ENCODE measurements at places on chromosomes 2 and 18.

- no peak for DNase-seq
These were observed 362.8 kb downstream of the DPP10 start for GRCh38 chr2:114805195-114805594.

- DNase-seq: no peak
These were observed 869 bp downstream of the STARD7 start for GRCh38 chr2:96207774-96208142.

DNA sequence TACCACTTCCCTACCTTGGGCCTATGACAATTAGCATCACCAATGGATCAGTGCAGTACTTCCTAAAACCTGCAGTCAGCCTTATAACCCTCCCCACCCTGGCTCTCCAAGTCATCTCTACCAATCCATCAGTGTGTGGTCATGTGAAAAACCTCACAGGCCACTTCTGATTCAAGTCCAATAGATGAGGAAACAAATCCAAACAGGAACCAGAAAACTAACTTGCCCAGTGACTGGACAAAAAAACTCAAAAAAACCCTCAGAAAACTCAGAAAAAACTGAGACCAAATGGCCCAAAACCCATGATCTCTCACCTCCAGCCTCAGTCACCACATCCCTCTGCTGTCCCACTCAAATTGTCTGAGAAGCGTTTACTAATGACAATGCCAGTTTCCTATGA lies 43.3 kb downstream of the TGFA start:
- DNase-seq: no peak

GRCh38 chr2:229463841-229464346 lies 192.8 kb upstream of the PID1 start:
- DNase-seq: no peak

DNA sequence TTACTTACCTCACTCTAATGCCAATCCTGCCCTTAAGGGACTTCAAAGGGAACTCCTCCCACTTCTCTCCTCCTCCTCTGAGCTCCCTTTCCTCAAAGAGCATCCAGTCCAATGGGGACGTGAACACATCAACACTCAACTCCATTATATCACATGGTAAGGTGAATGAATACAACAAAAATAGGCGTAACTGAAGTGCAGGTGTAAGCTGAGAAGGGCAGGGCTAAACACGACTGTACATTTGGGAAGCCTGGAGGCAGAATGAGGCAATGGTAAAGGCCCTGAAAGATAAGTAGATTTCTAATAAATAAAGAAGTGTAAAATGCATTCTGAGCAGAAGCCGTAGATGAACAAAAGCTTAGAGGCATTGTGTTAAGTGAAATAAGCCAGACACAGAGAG lies 226.1 kb upstream of the TRIB2 start:
- DNase-seq: no peak

GRCh38 chr2:177143444-177143843 lies 69.2 kb upstream of the HNRNPA3 start:
- DNase-seq: no peak

DNA sequence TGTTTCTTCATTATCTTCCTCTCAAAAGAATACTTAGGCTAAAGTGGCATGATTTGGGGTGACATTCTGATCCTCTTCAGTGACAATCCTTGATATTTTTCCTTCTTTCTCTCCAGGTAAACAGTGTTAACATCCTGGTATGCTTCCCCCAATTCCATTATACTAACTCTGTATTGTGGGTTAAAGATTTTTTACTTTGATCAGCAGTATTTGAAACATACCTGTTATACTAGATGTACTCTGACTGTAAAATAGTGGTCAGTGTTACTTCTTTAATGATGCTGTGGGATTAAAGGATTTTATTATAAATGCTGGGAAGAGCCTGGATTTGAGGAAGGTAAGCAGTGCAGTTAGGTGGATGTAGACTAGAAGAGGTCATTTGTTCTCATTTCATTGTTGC lies 48.8 kb downstream of the MSH2 start:
- DNase-seq: no peak

DNA sequence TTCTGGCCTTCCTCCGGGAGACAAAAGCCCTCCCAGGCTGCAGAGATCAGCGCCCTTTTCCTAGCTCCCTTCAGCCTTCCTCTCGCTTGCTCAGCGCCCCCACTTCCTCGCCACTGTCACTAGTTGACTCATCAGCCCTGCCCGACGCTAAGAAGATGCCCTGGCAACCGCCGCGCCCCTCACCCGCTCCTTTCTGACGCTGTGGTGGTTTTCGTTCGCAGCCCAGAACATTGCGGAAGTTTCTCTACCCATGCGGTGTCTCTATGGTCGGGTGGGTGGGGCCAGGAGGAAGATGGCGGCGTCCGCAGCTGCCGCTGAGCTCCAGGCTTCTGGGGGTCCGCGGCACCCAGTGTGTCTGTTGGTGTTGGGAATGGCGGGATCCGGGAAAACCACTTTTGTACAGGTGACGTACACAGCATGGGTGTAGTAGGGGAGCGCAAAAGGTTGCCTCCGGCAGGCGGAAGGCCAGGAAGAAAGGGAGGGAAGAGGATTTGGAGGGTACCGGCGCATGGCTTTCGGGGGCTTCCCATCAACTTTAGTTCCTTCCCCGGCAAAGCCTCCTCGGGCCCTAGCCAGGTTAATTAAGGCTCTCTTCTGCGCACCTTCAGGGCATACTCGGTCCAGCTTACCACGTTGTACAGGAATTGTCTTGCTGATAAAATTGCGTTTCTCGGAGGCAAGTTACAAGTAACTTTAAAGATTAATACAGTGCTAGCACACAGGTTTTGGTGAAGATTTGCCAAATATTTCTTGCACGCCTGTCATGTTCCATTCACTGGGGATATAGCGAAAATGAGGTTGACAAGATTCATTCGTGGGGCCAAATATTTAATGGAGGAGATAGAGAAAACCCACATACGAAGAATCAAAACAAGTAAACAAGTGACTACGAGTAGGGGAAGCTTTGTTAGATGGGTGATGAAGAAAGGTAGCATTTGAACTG lies at the start of the genes CCDC121 and GPN1:
Gene CCDC121 (minus strand): TSS at position 246 of the 943 bp plus-strand sequence. CDS start 1,213 bp downstream, outside the sequence.
Gene GPN1 (plus strand): TSS at position 284 of the 943 bp plus-strand sequence. CDS start 9 bp downstream, at position 293.
- peak; percentile 86 for DNase-seq

DNA sequence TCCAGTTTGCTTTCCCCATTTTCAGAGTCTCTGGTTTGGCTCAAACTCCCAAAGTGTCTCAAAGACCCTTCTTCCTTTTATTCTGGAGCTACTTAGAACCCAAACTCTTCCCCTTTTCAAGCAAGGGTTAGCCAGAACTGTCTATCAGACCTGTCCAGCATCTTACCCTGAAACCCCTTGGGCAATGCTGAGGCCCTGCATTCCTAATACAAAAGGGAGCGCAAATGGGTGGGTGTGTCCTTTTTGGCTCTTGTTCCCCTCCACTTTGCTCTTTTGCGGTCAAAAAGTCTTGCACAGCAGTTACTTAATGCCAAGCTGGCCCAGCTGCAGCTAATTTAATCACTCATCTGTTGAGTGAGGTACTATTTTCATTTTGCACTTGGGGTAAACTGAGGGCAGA lies 231.2 kb upstream of the FOSL2 start:
- no peak for DNase-seq

- DNase-seq: no peak
These were observed 142.9 kb downstream of the TGIF1 start for GRCh38 chr18:3592864-3593263.

DNA sequence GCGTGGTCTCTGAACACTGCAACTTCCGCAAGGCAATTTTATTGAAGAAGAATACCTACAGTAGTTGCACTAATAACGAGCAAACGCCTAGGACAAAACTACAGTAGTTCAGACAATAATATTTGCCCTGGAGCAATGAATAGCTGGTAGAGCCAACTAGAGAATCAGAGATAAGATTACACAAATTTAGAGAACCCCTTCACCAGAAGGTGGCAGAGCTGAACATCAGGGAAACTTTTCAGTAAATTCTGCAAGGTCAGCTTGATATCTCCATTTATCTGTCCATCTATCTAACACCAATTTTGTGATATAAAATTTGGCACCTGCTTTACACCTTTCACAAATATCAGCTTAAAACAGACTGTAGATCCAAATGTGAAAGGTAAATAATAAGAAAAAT lies 43.8 kb downstream of the CDH19 start:
- DNase-seq: peak; percentile 68

DNA sequence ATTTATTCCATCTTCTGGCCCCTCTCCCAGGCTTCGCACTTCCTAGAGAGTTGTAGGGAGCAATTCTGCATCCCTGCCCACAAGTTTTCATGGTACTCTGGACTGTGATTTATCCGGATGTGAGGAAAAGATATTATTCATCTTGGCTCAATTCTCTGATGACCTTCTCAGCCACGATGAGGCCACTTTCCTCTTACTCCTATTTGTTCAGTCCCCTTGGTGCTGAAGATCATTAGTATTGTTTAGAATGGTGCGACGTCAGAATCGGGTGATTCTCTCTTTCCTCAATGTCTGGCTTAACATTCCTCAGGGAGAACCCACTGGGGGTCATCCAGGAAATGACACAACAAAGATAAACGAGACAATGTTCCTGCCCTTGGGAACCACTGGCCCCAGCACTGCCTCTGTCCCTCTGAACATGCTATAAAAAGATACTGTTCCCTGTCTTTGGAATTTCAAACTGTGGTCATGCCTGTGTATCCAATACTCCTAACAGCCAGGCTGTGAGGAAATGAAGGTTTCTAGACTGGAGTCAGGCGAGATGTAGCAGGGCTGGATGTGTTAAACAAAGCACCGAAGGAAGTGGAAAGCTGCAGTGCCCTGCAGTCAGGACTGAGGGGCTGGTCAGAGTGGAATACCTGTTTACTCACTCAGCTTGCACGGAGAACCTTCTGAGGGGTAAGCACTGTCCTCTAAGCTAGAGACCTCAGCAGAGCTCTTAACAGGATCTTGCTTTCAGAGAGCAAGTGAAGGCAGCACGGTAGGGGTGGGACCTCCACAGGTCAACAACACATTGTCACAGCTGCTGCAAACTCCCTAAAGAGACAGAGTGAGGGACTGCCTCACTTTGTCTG lies 12.9 kb upstream of the GLI2 start:
- no peak for DNase-seq

GRCh38 chr2:78261454-78261853 lies 739.3 kb upstream of the LRRTM4 start:
- no peak for DNase-seq

GRCh38 chr2:54321047-54321446 lies 65.0 kb upstream of the TSPYL6 start:
- no peak for DNase-seq

DNA sequence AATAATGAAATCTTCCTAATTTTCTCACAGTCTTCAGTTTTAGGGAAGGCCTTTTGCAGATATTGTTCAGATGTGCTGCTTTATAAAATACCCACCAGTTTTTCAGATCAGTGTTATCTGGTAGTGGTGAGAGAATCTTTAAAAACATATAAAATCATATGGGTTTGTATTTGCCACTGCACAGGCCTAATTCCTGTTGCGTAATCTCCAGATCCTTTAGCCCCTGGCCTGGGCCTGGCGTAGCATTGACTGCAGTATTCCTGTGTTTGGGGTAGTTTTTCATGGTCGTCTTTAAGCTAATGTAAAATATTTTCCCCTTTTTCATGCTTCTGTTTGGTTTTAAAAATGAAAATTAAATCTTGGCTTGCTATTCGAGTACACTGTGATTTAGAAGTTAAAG lies 43.2 kb downstream of the TSHZ1 start:
- no peak for DNase-seq

DNA sequence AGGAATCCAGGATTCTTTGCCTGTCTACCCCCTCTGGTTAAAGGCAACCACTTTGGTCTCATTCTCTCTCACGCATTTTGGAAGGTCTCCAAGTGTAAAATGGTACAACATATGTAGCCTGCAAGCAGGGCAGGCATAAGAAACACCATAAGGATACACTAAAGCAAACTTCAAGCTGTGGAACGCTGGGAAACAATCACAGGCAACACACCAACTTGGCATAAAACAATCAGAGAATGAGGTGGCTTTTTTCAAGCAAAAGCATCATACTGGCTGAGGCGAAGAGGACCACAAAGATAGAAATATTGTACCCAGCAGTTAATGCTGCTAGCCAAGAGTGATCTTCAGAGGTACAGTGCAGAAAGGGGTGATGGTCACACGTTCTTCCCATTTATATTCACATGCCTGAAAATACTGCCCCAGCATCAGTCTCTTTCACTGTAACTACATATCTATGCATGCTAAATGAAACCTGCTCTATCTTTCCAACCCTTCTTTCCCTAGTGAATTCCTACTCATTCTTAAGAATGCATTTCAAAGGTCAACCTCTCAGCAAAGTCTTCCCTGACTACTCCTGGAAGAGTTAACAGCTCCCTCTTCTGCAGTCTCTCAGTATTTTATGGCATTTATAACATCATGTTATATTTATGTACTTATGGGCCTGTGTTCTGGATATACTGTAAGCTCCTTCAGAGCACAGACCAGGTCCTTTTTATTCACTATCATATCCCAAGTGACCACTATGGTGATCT lies 71.9 kb upstream of the GALNT5 start:
- DNase-seq: no peak

- no peak for DNase-seq
These were observed 31.3 kb downstream of the GATA6 start for GRCh38 chr18:22200611-22201225.

GRCh38 chr2:119826370-119826961 lies 66.7 kb downstream of the PTPN4 start:
- DNase-seq: peak; percentile 45

- DNase-seq: no peak
These were observed 10.9 kb upstream of the ERBB4 start for GRCh38 chr2:212549463-212549862.

DNA sequence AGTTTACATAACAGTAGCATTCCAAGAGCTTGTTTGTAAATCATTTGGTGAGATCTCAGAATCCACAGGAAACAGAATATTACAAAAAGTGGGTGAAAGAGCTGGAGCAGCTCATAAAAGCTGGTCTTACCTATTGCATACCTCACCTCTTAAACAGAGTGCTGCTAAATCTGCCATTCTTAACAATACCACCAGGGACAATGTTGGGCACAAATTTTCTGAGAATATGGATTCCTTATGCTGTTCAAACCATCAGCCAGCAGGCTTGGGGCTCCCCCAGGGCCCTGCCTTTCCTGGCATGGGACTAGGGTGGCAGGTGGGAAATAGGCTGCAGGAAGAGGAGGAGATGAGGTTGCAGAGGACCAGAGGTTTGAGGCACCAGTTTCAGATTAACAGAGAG lies 55.6 kb downstream of the TGFA start:
- peak; percentile 1 for DNase-seq

GRCh38 chr18:12092398-12093229 lies 1.0 kb upstream of the ANKRD62 start:
- DNase-seq: peak; percentile 54

- DNase-seq: no peak
These were observed 39.2 kb downstream of the WDR33 start for GRCh38 chr2:127771756-127772155.
